ENCODE measurements at places on chromosomes 3 and 15.

- no peak for DNase-seq
Measured at GRCh38 chr3:23590424-23591273, 215.1 kb upstream of the UBE2E1 start.

DNA sequence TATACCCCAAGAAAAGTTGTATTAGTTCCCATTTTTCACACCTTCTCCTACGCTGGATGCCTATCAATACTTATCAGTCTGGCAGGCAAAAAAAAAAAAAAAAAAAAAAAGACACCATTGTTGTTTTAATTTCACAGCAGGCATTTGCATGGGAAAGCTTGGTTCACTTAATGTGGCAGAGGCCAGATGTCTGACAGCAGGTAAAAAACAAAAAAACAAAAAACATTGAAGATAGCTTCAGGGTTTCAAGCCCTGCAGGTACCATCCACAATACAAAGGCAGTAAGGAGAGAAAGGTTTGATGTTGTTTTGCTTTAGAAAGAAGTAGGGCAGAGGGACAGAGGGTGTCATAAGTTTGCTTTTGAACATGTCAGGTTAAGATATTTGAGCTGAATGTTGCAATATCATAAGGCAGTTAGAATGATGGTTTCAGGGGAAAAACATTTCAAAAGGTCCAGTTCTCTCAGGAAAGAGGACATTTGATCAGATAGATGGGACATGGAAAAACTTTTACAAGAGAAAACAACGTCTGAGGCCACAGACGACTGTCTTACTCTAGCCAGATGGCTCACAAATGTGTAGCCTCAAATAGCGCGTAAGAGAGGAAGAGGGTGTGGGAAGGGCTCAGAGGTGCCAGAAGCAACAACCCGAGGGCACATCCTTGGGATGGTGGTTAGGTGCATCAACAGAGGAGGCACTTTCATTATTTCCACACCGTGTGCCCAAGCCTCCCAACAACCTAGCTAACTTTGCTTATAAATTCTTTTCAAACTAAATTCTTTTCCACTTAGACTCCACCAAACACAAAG, 25.7 kb downstream of the PCOLCE2 start:
- peak; percentile 7 for DNase-seq

DNA sequence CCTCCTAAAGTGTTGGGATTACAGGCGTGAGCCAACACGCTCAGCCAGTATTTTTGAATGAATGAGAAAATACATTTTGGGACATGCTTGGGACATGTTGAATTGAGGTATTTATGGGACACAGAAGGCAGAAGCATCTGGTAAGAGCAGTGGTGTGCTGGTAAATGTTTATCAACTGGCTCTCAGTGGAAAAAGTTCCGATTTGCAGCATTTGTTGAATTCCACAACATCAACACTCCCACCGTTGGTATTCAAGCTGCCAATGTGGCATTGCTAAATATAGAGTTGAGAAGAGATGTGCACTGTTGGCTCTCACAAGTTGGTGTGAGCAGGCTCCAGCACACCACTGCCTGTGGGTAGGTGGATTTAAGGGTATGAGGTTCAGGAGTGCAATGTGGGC, 35.8 kb upstream of the LRRFIP2 start:
- no peak for DNase-seq

- DNase-seq = no peak
Measured at GRCh38 chr3:30477149-30477921, 129.1 kb upstream of the TGFBR2 start.

GRCh38 chr15:89195836-89196235, 25.5 kb downstream of the RLBP1 start:
- no peak for DNase-seq

DNA sequence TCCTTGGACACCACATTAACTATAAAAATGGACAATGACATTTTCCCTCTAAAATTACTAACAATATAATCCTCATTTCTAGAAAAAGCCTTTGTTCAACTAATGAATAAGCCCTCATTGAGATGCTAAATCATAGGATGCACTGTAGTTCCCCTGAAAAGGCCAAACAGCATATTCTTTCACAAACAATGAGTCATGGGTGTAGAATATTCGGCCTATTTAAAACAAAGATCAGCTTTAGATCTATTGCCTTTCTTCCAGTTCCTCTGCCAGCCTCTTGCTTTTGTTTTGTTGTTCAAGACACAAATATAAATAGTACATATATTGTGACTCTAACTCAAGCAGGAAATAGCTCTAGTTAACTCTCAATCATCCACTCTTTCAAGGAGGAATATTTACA, 82.5 kb downstream of the ADAM10 start:
- DNase-seq = no peak

DNA sequence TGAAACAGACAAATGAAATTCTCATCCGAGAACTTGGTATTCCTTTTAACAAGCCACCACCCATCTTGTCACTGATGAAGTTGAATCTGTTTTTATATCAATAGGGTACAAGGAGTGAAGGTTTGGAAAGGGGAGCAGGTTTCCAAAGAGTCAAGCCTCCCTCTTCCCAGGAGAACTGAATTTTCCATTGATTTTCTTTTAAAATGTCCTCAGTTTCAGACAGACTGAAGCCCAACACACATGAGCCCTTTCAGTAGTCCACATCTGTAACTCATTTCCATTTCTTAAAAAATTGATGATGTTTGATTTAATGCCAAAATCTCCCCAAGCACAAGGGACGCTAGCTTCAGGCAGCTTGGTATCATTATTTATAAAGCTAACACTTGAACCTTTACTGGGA, 187.7 kb downstream of the FOXB1 start:
- DNase-seq = no peak

DNA sequence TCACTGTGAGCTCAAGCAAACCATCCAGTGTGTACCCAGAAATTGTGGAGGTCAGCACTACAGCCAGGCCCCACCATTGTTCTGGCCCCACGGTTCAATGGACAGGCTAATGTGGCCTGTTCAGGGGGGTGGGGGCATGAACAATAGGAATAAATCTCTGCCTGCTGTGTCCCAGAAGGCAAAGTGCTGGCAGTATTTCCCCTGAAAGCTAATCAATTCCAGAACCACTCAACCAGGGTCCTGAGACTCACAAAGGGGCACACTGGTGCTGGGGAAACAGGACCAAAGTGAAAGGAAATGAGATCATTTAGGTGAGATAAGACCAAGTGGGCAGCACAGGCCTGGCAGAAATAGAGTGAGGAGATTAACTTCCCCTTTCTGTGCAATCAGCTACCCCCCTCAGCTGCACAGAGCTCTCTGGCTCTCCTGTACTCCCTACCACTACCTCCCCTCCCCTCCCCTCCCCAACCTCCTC, 11.5 kb downstream of the CRYGS start:
- DNase-seq = no peak

GRCh38 chr3:158470944-158471638, 99.9 kb upstream of the MLF1 start:
- no peak for DNase-seq

GRCh38 chr3:124517306-124517705, 212.9 kb upstream of the UMPS start:
- no peak for DNase-seq

GRCh38 chr3:65539616-65540015, 499.1 kb downstream of the MAGI1 start:
- no peak for DNase-seq

DNA sequence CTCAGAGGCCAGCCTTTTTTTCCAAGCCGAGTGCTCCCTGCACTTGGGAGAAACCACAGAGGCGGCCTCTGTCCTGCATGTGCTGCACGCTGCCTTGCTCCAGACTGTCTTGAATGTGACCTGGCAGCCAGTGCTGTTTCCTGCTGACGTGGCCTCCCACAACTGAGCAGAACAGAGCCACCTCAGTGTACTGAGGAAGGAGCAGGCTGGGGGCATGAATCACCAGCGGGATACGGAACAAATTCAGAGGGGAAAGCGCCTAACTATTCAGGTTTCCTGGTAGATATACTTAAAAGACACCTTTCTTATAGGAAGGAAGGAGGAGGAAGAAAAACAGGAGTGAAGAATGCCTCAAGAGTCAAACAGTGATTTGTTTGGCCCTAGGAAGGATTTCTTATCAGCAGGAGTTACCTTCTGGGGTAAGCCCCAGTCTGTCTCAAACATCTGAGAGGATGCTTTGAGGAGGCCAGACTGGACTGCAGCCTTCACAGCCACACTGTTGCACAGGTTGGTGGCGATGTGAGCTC, 114.0 kb downstream of the FNDC3B start:
- DNase-seq = peak; percentile 62

DNA sequence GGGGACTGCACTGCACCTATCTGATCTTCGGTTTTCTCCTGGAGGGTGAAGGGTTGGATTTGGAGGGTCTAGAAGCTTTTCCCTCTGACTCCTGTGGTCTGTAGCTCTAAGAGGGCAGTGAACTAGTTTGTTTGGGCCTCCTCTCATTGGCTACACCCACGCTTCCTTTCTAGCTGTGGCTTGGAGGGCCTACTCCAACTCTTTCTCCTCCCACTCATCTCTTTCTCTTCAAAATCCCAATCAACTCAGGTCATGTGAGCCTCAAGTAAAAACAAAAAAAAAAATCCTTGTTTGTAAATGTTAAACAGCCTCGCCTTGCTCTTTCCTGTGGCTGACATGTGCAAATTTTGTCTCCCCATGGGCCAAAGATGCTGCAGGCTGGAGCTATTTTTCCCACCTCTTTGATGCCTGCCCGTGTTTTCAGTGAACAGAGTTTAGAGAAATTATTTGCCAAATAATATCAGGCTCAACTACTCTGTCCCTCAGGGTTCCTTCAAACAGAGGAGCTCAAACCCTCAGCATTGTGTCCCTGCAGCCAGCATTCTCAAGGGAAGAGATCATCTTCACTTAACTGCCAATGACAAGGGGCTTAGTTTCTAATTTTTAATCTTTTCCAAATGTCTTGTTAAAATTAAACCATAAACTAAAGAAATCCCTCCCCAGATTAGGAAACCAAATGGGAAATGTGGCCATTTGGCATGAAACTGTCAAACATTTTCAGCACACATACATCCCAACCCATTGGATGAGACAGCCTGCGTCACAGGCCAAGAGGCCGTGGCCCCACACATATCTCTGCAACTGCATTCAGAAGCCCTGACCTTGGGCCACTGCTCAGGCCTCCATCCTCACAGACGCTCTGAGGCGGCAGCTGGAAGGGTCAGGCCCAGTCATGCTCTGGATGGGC, 114.8 kb upstream of the THBS1 start:
- no peak for DNase-seq

GRCh38 chr3:43217206-43217605, 69.1 kb upstream of the SNRK start:
- no peak for DNase-seq

DNA sequence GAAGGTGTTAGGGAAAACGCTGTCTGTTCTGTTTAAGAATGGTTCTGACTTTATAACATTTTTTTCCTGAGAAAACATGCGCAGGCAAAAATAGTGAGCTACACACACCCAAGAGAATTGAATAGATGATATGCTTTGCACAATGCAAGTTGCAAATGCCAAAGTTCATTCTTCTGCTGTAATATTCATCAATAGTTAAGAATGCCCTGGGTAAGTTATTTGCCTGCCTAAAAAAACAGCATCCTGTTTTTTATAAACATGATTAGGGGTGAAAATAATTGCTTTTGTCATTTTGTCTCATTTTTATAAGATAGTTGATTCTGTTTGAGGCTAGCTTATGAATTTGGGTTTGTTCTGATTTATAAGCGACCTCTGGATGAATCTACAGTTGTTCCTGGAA, 99.4 kb downstream of the DTWD1 start:
- no peak for DNase-seq

DNA sequence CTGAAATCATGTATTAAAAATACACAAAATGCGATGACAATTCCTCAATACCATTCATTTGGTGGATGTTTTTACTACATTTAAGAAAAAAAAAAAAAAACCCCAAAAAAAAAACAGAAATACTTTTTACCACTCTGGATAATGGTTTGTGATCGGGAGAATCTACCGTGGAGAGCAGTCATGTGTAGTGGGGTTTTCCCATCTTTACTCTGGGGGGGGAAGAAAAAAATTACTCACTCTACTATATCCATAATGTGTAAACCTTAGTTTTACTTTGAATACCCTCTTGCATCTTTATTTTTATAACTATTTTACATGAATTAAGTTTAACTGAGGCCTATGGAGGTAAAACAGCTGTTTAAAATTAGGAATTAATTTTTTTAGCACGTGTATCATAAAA, 83.3 kb downstream of the ANKRD28 start:
- no peak for DNase-seq

GRCh38 chr15:68574629-68575028, 4.2 kb upstream of the CORO2B start:
- DNase-seq = no peak

GRCh38 chr3:98557324-98558010, 25.7 kb downstream of the GPR15 start:
- DNase-seq = peak; percentile 52

DNA sequence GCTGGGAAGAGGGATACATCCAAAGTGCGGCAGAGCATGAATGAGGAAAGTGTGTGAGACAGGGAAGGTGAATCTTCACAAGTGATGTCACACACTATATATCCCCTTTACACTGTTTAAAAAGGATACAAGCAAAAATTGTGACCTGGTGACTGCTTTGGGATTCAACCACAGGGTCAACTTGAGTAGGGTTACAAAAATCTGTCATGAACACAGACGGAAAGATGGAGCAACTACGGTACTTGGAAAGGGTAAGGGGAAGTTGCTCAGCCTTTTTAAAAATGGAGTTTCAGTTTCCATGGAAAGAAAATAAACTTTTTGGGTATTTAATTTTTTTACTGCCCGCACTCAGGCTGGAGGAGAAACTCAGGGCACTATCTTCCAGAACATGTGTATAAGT, 60.3 kb downstream of the B3GNT5 start:
- no peak for DNase-seq

GRCh38 chr3:128408693-128409623, 57.7 kb downstream of the DNAJB8 start:
- DNase-seq = no peak

DNA sequence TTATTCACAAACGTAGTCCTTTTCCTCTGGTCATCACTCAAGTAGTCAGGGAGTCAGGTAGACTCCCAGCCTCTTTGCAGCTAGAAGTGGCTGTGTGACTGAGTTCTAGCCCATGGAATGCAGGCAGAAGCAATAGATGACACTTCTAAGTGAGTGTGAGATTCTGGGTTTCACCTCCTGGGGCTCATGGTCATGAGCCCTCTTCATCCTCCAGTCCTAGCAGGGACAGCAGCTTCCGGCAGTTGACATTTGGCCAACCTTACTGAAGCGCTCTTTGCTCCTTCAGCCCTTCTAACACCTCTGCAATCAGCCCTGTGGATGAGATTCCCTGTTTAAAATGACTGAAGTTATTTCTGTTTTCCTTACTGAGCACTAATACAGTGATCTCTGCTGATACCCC, 21.8 kb downstream of the SLC12A8 start:
- no peak for DNase-seq

DNA sequence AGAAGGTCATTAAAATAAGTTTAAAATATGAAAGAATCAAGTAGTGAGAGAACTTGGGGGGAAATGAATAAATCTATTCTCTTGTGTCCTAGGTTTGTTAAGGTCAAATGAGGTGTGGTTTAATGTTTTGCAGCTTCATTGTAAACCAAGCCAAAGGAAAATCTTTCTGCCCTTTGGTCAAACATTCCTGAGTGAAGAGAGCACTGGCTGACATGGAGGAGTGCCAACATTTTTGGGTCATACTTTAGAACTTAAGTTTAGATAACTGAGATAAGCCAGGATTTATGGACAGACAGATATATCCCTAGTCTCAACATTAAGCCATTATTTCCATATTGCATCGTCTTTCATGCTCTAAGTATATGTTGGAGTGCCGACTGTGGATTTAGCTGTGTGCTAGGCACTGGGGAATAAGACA, 66.4 kb downstream of the PTPRG start:
- no peak for DNase-seq

GRCh38 chr3:159432682-159433340, 555.8 kb upstream of the IL12A start:
- no peak for DNase-seq

GRCh38 chr3:55687526-55687925, 200.4 kb upstream of the WNT5A start:
- no peak for DNase-seq

All from stimulated activated naive CD8-positive, alpha-beta T cell treated with anti-CD3 and anti-CD28 coated beads, Interleukin-15, Interleukin-2, amounts not matched to agents 100 U/mL and 50 U/mL, for 24 hours (primary cell).